IPS-NIHi11 (cell line): ENCODE measurements at places on chromosomes 5 and 9.

DNA sequence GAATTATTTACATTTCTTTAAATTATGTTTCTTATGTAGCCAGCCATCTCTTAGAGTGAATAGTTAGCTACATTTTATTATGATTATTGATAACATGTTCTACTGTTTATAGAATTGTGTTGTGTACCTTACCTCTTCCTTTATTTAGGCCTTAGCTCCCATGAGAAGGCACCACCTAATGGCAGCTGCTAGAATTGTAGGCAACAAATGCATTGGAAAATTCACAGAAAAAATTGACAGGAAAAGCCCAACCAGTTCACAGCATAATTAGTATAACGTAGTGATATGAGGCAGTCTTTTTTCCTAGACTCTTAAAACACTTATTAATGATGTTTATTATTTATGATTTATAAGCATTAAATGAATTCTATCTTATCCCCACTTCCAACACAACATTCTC, 175.8 kb downstream of the WDR70 start:
- DNase-seq = peak; percentile 25

GRCh38 chr9:13586587-13587374, 307.3 kb upstream of the MPDZ start:
- no peak for DNase-seq

DNA sequence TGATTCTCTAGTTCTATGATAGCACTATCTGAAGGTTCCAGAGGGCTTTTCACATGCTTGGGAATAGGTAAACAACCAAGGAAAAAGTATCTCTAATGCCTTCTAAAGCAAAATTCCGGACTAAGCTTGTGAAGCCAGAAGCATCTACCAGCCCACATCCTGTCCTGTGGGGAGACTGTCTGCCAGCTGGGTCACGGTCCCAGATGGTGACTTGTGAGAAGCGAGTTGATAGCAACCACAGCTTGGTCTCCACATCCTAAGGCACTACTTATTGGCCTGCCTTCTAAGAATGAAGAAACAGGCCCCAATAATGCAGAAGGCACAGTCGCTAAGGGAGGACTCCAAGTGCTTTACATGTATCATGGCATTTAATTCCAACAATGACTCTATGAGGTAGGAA, 184.1 kb upstream of the ADRA1B start:
- no peak for DNase-seq

GRCh38 chr5:132259069-132259851, 1.8 kb downstream of the PDLIM4 start:
- no peak for DNase-seq

DNA sequence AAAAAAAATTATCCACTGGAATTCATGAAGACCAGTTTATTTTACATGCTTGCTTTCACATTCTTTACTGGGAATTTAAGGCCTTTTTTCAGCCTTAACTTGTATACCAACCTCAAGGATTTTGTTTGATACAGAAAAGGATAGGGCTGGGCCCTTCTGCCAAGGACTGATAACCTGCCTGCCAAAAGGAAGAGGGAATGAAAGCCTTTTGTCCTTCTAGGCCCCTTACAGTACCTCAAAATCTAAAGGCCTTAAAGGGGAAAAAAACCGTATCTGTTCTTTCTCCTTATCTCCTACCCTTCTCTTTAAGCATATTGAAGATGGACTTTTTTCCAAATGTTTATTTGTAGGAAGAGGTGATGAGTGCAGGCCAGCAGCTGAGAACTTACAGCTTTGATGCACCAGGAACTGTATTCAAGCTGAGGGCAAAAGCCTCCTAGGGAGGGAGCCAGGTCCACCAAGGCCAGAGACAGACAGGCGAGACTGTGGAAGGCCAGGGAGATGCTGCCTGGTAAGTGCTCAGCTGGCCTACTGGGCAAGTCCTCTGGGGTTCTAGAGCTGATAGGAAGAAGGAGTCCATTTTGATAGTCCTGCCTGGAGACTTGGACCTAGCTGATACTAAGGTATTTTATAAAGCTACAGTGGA, 31.8 kb downstream of the FAXDC2 start:
- no peak for DNase-seq

- no peak for DNase-seq
Observed at GRCh38 chr5:154713615-154714125, 41.5 kb upstream of the LARP1 start.

GRCh38 chr9:109020113-109020512, 6.8 kb upstream of the CTNNAL1 start:
- no peak for DNase-seq

- DNase-seq = no peak
Observed at GRCh38 chr5:74149395-74149794, 491.1 kb downstream of the ENC1 start.

- DNase-seq = peak; percentile 13
Observed at GRCh38 chr9:4805191-4805918, 12.6 kb downstream of the RCL1 start.

GRCh38 chr9:68714416-68715180, 9.6 kb downstream of the PIP5K1B start:
- no peak for DNase-seq

GRCh38 chr5:73596705-73597328, 29.2 kb upstream of the ARHGEF28 start:
- peak; percentile 41 for DNase-seq

- DNase-seq = no peak
Observed at GRCh38 chr5:581266-581665, 30.9 kb upstream of the CEP72 start.

GRCh38 chr9:103615994-103616393, 478.1 kb upstream of the SMC2 start:
- no peak for DNase-seq

- peak; percentile 52 for DNase-seq
Observed at GRCh38 chr5:132474881-132475496, 15.6 kb downstream of the IRF1 start.

- DNase-seq = peak; percentile 63
Observed at GRCh38 chr9:85900504-85901201, 40.3 kb upstream of the NAA35 start.

- DNase-seq = no peak
Observed at GRCh38 chr5:42074353-42074752, 149.3 kb downstream of the FBXO4 start.

- DNase-seq = no peak
Observed at GRCh38 chr9:99472240-99472915, 250.3 kb downstream of the SEC61B start.

DNA sequence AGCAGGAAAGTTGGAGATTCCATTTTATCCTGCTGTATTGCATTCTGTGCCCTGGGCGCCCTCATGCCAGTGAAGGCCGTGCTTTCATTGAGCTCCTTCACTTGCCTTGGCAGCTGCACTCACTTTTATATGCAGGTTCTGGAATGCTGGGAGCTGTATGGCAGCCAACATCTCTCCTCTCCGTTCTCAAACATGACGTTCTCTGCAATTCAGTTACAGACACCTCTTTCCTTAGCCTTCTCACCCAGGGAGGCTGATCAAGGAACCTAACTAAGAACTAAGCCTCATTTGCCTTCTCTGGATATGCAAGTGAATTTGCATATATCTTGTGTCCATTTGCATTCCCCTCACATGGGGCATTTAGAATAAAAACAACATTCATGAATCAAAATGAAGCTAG, 29.4 kb upstream of the PURA start:
- DNase-seq = no peak

DNA sequence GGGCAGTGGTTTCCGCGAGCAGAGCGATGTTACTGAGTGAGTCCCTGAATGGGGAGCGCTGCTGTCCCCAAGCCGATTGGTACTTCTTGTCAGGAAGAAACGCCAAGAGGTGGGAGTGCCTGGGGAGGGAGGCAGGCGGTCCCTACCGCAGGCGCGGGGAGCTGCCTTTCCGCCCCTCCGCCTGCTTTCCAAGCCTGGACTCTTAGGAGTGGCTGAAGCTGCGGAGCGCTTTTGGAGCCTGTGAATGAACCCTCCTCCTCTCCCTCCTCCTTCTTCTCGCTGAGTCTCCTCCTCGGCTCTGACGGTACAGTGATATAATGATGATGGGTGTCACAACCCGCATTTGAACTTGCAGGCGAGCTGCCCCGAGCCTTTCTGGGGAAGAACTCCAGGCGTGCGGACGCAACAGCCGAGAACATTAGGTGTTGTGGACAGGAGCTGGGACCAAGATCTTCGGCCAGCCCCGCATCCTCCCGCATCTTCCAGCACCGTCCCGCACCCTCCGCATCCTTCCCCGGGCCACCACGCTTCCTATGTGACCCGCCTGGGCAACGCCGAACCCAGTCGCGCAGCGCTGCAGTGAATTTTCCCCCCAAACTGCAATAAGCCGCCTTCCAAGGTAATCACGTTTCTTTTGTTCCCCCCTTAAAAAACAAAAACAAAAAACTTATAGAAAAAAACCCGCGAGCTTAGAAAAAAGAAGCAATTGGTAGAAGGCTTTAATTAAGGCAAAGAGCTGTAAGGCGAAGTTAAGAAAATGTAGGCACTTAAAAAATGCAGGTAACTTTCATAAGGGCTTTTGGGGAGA, at the start of gene VCAN:
Gene VCAN, plus strand, starts transcription at position 340 of the 808 bp plus-strand sequence. CDS start 11,775 bp downstream, outside the sequence.
- DNase-seq = peak; percentile 58

DNA sequence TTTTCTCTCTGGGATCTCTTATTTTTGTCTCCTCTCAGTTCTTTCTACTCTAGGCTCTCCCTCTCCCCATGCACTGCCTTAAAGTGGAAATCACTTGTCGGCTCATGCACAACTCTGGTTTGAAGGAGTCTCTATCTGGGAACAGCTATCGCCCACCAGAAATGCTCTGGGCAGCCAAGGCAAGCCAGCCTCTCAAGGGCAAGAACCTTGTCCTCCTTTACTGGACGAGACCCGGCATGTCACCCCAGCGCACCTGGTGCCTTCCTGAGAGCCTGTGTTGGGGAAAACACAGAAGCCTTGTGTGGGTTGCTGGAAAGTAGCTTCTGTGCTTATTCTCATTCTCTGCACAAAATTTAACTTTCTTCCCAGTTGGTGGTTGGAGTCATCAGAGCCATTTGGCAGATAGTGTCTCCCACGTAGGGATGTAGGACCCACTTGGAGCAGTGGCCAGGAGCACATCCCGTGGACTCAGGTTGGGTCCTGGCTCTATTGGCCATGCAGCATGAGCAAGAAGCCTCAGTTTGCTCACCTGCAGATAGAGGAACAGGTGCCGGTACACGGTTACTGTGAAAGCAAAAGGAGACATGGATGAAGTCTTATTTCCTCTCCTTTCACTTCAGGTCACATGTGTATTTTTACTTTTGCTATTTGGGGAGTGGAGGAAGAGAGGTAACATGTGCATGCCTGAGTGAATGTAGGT, 165.3 kb downstream of the IRX2 start:
- DNase-seq = no peak

DNA sequence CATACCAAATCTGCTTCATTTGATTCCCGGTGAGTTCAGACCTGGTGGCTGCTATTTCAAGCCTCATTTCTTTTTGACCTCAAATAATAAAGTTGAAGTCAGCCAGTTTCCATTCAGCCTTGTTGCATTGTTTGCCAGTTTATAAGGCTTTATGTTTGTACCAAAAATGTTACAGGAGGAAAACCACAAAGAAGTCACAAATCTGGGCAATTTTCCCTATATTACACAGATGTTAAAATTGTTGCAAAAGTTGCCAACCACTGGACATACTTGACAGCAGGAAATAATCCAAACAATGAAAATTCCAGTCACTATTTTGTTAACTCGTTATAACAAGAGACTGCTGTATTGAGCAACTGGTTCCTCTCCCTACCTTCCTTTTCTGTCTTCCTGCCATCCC, 1325.0 kb upstream of the DMAC1 start:
- no peak for DNase-seq

DNA sequence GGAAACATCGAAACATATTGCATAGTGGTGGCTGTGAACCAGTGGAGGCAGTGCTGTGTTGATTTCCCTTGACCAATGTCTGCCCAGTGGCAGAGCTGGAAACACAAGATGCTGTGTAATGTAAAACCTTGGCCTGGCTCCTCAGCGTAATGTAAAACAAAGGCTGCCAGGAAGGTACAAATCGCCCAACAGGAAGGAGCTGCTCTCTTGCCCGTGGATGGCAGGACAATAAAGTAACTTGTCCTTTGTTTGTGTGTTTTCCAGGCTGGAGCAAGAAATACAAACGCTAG, 143.4 kb downstream of the PALM2AKAP2 start:
- DNase-seq = peak; percentile 7

GRCh38 chr9:135340143-135340655, 139.4 kb upstream of the PPP1R26 start:
- DNase-seq = peak; percentile 73

DNA sequence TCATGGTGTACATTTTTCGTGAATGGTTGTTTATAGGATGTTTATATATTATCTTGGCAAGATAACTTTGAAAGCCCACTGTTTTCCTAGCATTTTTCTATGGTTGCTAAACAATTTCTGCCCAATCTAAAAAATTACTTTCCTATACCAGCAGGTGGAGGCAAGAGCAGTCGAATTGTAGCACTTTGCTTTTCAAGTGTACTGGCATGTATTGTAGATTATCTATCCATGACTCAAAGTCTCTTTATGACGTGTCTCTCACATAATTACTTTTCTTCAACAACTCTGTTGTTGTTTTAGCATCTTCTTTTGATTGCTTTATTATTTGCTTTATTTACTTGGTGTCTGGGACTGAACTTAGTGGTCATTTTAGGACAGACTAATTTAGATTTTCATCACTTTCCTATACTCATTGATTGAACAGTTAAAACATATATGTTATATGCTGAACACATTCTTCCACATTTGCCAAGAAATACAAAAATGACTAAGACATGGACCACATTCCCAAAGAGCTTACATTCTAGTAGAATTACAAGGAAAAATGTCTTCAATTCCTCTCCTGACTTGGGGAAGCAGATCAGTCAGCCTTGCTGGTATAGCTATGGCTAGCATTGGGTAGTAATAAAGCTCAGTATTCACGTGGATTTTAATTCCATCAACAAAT, 20.7 kb downstream of the NLN start:
- DNase-seq = peak; percentile 31

GRCh38 chr9:101513351-101513750, 20.3 kb upstream of the RNF20 start:
- no peak for DNase-seq

GRCh38 chr9:99385814-99386279, 163.8 kb downstream of the SEC61B start:
- no peak for DNase-seq
